Globus pallidus (tissue), 1 donor: ENCODE measurements at places on chromosomes 7 and 10.

DNA sequence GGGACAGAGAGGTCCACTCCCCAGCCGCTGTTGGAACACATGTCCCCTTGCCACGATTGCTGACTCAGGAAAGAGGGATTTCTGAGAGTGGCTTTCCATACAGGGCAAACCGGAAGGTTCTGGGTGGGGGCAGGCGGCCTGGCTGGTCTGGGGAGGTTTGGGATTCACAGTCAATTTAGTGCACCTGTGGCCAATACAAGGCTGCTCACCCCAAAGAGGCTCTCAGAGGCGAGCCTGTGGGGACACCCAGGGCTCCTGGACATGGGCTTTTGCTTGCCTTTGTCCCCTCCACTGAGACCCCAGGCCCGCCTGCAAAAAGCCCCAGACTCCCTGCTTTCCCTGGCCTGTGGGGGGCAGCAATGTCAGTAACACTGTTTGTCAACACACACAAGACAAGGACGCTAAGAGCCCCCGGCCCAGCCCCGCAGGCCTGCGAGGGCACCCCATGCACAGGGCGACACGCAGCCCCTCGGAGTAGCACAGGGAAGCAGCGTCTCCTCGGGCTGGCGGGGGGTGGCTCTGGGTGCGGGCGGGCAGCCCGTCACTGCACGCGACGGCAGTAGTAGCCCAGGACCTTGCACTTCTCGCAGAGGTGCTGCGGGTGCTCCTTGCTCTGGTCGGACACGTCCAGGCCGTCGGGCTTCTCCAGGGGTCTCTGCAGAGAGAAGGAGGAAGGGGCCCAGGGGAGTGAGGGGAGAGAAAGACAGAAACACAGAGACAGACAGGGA, 38.7 kb downstream of the PPIF start:
- DNase-seq: no peak

DNA sequence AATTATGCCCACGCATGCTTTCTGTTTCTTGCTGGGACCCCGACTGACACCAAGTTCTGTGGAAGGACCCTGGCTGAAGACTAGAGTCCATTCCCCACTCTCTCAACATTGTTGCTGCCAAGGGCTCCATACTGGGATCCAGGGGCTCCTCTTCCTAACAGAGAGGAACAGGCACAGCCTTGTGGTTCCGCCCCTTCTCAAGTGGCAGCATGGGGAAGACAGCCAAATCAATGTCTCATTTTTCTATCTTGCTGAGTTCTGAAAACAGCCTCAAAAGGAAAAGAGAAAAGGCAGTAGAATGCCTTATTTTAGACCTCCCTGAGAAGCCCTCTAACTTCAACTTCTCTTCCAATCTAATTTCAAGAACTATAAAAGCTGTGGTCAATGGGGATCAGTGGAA, 23.7 kb upstream of the LAMB1 start:
- no peak for DNase-seq

DNA sequence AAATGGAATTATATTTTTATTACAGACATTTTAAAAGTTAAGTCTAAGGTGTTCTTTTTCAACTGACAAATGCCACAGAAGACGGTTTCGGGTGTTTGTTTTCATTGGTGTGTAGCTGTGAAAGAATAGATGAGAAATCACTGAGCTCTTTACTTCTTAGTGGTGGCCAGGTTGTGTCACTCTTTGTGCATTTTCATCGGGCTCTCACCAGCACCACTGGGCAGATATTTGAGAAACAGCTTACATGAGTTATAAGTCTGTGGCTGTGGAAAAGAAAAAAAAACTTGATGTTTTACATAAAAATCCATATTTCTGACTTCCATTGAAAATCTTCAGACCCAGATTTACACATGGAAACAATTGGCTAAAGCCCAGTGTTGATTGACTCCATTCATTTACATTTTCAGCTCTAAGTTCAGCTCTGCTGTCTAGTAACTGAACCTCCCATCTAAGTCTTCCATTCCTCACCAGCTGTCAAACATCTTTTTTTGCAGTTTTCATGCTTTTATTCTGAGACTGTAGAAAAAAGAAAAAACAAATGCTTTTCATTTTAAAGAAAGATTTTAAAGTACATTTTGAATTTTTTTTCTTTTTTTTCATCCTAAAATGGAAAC, 22.3 kb downstream of the CABCOCO1 start:
- no peak for DNase-seq

DNA sequence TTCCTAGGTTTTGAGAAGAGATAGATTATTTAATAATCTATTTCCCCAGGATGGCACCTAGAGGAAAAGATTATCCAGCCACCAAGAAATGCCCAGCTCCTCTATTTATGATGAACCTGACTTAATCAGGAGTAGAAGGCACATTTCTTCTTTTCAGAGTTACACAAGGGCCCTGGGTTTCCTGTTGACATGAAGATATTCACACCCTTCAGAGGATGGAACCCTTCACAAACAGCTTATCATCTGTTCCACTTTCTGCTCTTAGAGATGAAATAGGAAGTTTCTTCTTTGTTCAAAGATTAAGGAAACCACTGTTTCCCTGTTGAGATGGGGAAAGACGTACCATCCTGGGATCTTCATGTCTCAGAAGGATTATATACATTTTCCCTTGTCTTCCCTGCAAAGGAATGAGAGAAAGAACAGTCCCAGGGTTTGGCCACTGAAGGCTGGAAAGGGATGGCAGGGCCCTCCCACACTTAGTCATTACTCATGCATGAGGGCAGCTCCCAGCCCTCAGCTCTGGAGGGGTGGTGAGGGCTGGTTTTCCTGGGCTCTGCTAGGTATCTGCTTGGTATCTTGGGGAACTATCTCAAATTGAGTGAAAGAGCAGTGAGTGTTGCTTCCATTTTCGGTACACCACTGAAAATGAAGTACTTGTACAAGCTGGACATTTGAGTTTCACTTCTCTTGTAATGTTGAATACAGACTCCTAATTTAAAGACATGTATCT, 64.0 kb downstream of the MTPAP start:
- DNase-seq: peak; percentile 28

DNA sequence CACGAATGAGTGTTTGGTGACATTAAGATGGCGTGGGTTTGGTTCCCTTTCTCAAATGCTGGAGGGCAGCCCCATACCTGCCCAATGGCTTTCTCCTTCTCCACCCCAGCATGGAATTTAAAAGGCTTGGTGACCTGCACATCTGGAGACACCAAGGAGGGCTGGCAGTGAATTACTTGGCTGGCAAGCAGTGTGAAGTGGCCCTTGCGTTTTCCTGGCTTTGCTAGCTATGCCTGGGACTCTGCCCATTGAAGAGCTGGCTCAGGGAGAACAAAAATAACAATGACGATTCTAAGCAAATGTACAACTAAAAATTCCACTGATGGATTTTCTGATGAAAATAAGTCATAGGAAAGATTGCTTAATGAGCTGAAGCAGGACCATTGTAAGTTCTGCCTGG, 203.7 kb downstream of the CYP26A1 start:
- no peak for DNase-seq

DNA sequence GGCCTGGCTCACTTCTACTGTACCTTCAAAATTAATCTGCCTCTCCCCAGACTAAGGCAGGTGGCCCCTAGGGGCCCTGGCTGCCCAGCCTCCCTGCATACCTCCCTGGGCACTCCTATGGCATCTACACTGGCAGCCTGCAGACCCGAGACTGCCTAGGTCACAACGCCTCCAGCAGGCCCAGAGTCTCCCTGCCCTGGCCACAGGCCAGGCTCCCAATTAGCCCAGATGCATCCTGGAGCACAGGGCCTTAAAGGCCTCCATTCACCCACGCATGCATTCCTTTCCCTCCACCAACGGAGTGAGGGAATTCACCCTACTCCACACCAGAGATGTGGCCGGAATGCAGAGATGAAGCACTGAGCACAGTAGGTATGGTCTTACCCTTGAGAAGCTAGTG, 1.9 kb downstream of the CHAT start:
- DNase-seq: no peak

GRCh38 chr10:70993051-70993450, 104.7 kb upstream of the PCBD1 start:
- no peak for DNase-seq

DNA sequence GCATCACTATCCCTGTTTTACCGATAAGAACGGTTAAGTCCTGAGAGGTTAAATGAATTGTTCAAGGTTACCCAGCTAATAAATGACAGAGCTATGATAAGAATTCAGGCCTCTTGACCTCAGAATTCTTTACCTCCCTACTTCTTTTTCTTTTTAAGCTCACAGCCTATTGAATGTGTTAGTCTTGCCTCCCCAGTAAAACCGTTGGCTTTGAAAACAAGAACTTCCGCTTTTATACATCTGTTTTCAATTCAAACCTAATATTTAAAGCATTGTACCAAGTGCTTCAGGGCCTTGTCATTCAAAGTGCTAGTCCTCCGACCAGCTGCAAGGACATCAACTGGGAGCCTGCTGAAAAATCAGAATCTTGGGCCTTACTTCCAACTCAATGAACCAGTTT, 15.6 kb downstream of the SEC31B start:
- DNase-seq: no peak

DNA sequence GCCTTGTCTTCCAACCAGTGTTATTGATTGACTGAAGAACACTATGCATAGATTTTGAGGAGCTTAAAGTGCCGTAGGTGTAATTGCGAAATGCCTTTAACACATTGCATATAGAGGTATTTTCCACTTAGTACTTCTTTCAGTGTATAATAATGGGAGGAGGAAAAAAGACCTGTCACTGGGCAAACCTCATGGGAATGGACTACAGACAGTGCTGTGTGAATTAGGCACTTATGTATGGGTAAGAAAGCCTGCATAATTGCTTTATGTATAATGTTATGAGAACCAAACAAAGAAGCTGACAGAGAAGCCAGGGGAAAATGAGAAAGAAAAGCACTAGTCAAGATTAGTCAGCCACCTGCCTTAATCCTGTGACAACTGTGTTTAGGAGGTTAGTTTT, 12.4 kb upstream of the SCRN1 start:
- DNase-seq: no peak

DNA sequence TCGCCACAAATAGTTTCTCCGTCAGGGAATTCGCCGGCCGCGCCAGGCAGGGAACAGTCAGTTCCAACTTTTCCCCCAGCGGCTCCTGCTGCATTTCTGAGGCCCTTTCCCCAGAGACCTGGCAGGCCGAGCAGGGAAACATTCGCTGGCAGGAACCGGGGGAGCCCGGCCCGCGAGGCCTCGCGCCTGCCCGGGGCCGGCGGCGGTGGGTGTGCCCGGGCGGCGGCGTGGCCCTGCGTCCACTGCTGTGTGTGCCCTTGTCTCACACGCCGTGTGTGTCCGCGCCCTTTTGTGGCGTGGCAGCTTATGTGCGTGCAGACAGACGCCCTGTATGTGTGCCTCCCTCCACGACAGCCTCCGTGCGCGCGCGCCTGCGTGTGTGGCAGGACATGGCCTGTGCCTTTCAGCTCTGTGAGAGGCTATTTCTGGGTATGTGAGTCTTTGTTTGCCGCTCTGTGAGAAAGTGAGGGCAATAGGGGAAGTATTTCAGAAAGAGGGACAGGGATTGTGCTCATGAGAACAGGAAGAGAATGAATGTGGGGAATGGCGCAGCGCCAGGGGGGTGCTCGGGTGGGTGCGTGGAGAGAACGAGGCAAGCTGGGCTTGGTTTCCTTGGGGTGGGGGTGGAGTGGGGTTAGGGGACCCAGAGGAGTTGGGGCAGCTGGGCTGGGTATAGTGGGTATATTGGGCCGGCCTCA, 689 bp upstream of the SMARCD3 start:
- DNase-seq: peak; percentile 64

GRCh38 chr7:88458946-88459345, 152.3 kb upstream of the STEAP4 start:
- no peak for DNase-seq

DNA sequence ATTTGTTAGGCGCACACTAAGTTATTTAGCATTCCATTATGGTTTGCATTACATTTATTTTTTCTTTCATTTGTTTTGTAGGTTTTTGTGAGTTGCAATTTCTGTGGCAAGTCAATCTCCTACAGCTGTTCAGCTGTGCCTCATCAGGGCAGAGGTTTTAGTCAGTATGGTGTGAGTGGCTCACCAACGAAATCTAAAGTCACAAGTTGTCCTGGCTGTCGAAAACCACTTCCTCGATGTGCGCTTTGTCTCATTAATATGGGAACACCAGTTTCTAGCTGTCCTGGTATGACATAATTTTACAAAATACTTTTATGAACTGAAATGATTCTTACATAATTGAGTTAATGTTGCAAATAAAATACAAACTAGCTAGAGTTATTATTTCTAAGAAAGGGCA, 29.5 kb downstream of the MIOS start:
- DNase-seq: no peak

DNA sequence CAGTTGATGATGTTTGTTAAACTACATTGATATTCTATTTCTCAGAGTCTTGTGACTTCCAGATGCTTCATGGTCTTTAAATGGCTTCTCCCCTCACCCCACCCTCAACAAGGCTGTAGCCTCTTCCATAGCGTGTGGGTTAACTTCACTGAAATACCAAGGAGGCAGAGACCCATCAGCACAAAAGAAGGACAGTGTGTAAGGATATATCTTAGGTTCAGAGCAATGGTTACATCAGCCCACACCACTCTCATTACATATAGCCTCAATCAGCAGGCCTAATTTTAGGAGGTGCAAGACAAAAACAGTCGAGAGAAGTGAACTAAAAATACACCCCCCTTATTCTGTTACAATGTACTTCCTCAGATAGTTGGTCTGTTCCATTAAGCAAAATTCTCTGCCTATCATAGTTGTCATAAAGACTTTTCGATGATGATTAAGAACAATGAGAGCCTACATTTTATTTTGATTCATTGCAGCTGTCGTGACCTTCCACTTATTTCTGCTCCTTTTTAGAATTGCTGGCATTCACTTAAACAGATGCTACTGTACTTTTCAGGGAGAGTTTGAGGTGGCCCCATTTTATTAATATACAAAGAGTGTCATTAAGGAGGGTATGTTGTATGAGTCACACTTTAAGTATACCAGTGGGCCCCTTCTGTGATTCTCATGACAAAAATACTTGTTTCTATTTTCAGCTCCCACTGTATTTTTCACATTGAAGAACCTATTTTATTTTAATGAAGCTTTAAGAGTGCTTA, 52.1 kb downstream of the WIPF3 start:
- DNase-seq: no peak

DNA sequence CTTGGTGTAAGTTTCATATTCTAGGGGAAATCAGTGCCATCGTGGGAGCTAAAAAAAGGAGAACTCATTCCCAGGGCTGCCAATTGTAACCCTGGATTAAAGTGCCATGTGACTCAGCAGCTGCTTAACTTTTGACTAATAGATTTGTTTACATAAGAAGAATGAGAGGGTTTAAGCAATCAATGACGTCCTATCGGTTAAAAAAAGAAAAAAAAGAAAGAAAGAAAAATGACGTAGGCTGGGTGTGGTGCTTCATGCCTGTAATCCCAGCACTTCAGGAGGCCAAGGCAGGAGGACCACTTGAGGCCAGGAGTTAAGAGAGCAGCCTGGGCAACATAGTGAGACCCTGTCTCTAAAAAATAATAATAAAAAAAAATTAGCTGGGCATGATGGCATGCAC, 116.2 kb upstream of the AFAP1L2 start:
- DNase-seq: no peak

GRCh38 chr7:79893991-79894390, 240.6 kb upstream of the GNAI1 start:
- DNase-seq: no peak

GRCh38 chr7:67976490-67976889, 979.9 kb downstream of the TYW1 start:
- DNase-seq: no peak

GRCh38 chr7:100079024-100079560, 2.4 kb downstream of the ZNF3 start:
- DNase-seq: peak; percentile 94

GRCh38 chr7:92614660-92615174, 24.5 kb upstream of the FAM133B start:
- peak; percentile 92 for DNase-seq
